ENCODE measurements at places on chromosomes 3 and 15. TPM values are rescaled to one million over a fixed set of nuclear protein-coding genes. Genes with fewer than 3 reads are reported as not detected.

DNA sequence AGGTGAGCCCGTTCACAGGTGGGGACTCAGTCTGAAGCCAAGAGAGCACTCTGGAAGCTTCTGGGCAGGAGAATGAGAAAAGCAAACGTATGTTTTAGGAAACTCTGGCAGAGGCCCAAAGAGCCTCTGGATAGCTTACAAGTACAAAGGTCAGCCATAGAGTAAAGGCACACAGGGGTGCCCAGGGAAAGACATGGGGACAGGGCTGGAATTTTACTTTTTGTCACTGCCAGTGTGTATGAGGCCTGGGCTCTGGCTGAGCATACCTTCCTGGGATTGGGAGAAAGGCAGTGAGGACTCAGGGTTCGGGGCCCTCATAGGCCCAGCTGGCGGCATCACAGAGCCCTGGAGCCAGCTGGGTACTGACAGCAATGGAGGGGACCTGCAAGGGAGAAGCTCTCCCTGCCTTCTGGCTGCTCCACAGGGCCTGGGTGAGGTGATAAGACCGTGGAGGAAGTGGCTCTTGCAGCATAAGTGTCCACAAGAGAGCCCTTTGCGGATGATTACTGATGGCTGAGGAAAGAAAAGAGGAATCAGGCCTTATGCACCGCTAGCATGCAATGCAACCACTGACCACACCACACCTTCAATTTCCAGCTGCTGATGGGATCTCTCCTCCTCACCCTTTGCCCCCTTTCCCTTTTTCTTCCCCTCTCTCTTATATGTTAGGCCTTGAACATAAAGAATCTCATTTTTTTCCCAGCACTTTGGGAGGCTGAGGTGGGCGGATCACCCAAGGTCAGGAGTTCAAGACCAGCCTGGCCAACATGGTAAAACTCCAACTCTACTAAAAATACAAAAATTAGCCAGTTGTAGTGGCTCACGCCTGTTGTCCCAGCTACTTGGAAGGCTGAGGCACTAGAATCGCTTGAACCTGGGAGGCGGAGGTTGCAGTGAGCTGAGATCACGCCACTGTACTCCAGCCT lies 25.1 kb upstream of the BCL2L10 start:
- DNase-seq, result no peak

- no peak for DNase-seq
These were observed 293.1 kb downstream of the SV2B start for GRCh38 chr15:91393186-91393585.

DNA sequence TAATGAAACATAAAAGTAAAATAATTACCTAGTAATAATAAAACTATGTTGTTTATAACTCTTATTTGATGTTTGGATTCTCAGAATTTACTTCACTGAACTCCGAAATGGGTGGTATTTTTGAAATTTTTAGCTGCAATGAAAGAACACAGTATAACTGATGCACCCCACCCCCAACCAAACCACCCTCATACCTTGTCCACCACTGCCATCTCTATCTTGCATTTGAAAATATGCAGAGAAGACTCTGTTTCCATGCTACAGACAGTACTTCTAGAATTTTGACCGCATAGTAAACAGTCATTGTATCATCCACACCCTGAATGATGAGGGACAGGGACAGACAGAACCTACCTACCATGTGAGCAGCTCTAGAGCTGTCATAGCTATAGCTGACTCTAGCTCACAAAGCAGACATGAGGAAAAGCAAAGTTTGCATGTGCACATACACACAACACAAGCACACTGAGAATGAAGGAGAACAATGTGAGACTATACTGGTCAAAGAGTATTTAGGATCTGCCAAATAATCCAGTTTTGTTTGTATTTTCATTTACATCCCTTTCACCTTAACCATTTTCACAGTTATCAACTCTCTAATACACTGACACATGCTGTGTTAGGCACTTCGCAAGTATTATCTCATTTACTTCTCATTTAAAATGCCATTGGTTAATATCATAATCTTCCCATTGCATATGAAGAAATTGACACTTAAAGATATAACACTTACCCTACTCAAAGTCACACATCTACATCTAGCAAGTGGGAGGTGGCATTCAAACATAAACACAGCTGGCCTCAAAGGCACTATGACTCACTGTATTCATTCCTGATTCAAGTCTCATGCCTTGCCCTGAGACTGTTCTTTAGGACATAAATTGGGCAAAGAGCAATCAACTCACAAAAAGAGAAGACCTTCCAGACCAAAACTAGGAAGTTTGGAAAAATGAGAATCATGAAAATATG lies 1014.7 kb upstream of the CFAP20DC start:
- DNase-seq, result peak; percentile 3

GRCh38 chr3:141227216-141227615 lies 4.4 kb upstream of the PXYLP1 start:
- DNase-seq, result no peak

- DNase-seq, result no peak
These were observed 220.7 kb upstream of the NR2F2 start for GRCh38 chr15:96109820-96110219.

GRCh38 chr3:15654891-15655290 lies 53.3 kb downstream of the BTD start:
- DNase-seq, result peak; percentile 32

DNA sequence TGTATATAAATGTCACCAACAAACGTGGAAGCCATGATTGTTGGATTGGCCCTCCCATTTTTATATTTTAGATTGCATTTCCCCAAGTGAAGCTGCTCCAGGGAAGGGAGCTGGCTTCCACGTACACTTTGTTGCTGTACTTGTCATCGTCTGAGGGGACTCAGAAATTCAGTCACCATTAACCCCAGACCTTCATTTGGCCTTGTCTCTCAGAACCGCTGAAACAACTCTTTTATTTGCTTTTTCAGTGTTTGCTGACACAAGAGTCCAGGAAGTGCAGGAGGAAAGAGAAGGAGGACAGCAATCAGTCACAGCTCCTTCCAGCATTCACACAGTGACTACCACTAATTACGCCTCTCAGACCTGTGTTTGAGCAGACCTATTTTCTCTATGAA lies 276.5 kb downstream of the TBL1XR1 start:
- no peak for DNase-seq

DNA sequence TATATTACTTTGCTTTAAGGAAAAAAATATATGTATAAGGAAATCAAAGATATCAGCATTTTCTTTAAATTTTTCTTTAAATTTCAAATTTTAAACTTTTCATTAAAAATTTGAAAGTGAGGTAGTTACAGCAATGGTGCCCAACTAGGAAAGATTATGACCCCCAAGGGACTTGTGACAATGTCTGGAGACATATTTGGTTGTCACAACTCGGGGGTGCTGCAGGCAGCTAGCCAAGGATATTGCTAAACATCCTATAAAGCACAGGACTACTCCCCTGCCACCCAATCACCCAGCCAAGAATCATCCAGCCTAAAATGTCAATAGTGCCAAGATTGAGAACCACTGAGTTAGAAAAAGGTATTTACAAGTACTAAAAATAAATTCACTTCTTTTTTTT lies 57.3 kb downstream of the SLC4A7 start:
- DNase-seq, result no peak

DNA sequence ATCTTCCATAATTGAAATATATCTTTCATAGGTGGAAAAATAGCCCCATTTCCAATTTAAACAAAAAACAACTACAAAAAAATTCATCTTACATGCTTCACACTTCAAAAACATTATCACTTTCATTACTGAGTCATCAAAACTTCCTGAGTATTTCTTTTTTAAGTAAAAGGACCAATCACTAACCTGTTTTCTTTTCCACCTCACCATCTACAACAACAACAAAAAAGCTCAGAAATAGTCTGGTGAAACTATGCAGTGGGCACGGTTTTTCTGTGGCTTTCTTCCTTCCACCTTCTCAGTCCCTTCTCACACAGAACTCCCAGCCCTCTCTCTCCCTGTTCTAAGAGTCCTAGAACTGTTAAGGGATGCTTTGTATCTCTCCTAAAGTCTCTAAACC lies 20.3 kb upstream of the TNIK start:
- no peak for DNase-seq

DNA sequence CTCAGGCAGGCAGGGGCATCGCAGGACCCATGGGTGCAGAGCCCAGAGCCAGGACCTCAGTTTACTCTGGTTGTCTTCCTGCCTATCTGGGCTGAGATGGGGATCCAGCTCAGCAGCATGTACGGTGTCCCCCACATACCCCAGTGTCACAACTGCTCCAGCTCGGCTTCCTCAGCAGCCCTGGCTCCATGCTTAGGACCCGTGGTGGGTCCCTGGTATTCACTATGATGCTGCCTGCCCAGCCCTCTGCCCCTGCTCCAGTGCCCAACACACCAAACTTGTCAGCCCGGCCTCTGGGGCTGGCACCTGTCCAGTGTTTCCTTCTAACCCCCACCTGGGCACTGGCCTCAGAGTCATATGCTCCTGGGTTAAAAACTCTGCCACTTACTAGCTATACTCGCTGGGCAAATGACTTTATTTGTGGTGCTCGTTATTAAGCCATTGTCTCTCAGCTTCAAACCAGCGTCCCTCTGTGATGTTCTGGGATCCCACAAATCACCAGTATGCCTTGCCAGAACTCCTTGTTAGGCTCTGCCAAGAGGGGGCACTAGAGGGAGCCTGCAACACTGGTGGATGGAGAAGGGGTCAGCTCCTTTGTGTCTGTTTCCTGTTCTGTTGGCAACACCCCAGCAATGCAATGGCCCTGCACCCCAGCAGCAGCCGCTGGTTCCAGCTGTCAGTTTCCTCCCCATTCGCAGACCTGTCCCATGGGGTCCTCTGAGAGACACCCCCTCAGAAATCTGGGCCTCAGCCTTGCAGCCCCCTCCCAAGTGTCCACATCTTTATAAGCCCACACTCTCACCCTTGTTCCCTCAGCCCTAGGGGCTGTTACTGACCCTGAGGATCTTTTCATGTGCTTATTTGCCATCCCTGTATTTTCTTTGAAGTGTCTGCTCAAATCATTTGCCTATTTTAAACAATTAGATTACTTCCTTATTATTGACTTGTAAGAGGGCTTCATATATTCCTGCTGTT lies 24.1 kb upstream of the MRPS22 start:
- no peak for DNase-seq

DNA sequence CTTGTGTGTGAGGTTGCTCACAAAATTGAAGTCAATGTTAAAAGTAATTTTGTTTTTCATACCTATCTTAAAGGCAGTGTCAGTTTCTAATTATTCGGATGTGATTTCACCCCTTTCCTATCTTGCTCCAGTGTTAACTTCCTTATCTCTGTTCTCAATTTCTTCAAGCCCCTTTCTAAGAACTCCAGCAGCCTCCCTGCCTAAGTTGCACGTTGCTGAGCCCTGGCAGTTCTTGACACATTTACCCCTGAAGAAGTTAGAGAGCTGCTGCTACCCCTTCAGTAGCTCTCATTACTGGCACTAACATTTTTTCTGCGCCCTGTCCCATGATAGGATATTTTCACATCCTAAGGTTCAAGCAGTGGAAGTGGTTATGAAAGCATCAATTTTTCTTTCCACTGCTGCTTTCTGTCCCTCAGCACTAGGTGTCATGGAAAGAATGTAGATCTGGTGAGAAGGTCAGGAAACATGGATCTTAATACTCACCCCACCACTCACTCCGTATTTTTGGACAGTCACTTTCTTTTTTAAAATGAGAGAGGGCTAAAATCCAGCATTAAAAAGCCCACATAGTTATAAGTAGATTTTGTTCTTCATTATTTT lies 62.9 kb downstream of the OPA1 start:
- DNase-seq, result no peak

GRCh38 chr3:11130385-11130784 lies 23.9 kb upstream of the HRH1 start:
- DNase-seq, result no peak

GRCh38 chr15:73856458-73857192 lies 16.7 kb upstream of the TBC1D21 start:
- peak; percentile 32 for DNase-seq

GRCh38 chr3:72134989-72135451 lies 350.1 kb upstream of the PROK2 start:
- DNase-seq, result no peak

DNA sequence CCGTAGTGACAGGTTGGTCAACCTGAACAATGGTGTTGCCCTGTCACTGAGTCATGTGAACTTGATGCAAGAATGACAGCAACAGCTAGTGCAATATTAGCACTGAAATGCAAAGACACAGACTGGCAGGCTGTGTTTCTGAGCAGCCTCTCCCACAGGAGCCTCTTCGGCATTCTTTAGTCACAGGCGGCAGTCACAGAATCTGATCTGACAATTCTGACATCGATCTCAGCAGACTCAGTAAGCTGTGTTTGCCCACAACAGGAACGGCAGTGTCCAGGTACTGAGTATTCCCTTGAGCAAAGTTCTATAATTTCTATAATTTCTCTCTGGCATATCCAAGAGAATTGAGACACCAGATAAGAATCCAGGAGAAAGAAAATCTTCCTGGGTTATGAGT lies 776.8 kb downstream of the GRM7 start:
- DNase-seq, result no peak

- no peak for DNase-seq
These were observed 3.3 kb downstream of the MSL2 start for GRCh38 chr3:136192831-136193230.

DNA sequence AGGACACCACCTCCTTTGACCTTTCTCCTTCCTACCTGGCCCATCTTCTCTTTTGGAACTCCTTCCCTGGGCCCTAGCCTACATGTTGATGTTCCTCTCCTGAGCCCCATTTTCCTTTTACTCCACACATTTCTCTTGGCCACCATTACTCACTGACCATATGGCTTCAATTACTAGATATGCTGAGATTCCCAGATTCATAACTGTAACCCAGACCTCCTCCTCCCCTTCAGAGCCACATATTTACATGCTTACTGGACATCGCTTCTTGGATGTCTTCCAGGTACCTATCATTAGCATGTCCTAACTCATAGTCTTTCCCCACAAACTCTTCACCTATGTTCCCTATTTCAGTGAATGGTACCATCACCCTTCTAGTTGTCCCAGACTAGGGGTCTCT lies 24.4 kb upstream of the TRIM59 start:
- DNase-seq, result peak; percentile 50

DNA sequence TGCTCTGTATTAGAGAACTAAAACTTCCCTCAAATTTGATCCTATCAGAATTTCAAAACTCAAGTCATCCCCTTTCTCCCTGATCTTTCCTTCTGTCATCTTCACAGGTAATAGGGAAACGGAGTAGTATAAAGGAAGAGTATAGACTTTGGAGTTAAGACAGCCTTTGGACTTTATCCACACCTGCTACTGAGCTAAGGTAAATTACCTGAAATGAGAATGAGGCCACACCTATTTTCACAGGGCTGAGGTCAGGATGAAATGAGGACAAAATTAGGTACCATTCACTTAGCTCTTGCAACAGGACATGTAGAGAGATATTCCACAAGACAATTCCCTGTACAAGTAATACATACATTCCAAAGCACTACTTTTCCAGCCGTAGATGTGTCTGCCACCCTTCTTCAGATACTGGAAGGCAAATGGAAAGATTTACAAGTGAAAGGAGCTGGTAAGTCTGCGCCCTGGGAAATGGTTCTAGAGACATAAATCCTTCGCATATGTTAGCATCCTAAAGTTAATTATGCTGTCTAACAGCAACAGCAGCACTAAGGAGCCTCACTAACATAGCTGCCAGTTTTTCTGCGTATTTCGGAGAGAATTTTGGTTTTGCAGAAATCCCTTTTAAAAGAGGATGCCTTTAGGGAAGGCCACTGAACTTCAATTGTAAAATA lies 461.8 kb downstream of the SHQ1 start:
- no peak for DNase-seq

Gene COL8A1
- total RNA-seq, result 42.2 TPM

Gene GOLGA6L10
- total RNA-seq, result 0.19 TPM

Gene RARB
- 11.7 TPM for total RNA-seq

Gene CCDC13
- total RNA-seq, result 0.39 TPM

Gene MINAR1
- total RNA-seq, result 0.38 TPM

Gene CTXN2
- not detected for total RNA-seq

Gene DCLK3
- not detected for total RNA-seq

Gene ACY1
- total RNA-seq, result 19.0 TPM

Gene FGF7
- not detected for total RNA-seq

Gene TKT
- 182 TPM for total RNA-seq

Gene CLEC3B
- 11.6 TPM for total RNA-seq
